ENCODE measurements at places on chromosomes 11 and 22. TPM values are rescaled to one million over a fixed set of nuclear protein-coding genes. Genes with fewer than 3 reads are reported as not detected.

DNA sequence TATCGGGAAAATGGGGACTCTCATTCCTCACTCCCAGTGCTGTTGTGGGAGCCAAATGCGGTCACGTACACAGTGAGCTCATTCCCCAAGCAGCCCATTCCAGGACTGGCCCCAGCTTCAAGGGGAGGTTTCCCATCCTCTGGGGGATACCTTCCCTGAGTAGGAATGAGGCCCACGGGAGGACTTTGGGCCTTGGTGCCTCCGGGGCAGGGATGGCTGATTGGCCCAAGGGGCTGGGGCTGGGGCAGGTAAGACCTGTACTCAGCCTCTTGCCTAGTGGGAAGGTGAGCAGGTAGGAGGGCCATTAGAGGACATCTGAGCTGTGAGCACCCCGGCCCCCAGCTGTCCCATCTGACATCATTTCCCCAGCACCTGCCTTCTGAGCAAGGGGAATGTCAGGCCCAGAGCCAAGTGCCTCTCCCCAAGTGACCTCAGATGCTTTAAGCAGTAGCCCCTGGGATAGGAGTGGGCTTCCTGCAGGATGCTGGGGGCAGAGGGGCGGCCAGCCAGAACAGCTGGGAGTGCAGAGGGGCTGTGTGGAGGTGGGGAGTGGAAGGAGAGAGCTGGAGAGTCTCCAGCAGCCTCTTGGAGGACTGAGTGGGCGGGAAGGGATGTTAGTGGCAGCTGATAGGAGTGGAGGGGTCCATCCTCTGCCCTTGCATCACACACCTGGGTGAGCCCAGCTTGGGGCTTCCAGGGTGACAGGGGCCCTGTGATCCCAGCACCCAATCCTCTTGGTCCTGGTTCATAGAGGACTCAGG is 58.4 kb downstream of the CD82 start:
- DNase-seq: no peak

- DNase-seq: peak; percentile 41
Measured at GRCh38 chr11:130847517-130847916, 68.8 kb downstream of the SNX19 start.

GRCh38 chr22:47194476-47195155 is 432.2 kb downstream of the TBC1D22A start:
- DNase-seq: no peak

DNA sequence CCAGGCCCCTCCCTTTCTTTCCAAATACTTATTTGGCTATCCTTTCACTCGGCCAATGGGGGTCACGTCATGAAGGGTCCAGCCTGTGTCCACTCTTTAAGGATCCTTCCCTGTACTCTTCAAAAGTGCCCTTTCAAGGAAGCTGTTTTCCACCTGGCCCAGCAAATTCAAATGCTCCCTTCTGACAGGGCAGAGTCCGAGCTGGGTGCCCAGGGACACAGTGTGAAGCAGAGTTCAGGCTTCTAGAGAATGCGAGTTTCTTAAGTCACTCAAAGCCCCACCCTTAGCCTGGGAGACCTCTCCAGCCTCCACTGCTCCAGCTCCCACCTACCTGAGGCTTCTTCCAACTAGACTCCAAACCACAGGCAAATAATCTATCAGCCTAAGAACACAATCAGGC is 5.5 kb upstream of the APOA1 start:
- DNase-seq: no peak

DNA sequence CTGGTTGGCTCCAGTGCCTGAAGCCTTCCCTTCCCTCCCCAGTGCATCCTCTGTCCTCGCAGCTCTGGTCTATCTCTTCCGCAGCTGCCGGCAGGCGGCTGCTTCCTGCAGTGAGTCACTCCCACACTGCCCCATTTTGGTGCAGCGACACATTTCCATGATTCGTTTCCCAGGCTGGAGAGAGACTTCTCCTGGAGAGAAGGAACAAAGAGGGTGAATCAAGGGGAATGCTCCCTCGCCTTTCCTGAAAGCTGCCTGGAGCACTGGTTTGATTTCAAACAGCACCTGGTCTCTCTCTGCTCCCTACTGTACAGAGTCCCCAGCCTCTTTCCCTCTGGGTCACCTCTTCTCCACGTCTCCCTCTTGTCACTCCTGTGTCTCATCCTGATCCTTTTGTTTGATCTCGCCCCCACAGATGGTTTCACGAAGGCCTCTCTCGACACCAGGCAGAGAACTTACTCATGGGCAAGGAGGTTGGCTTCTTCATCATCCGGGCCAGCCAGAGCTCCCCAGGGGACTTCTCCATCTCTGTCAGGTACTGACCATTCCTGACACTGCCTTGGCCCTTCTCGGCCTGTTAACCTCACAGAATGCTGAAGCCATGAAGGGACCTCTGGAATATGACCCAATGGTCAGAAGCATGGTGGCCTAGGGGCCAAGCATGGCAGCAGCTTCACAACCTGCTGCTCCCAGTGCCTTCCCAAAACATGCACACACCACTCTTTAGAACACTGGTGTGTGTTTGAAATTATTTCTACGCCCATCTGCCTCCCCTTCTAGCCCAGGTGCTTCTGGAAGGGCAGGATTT is at the start of gene TMA7B:
TMA7B (plus strand) TSS at position 758 of the 808 bp plus-strand sequence. CDS start 3,978 bp downstream, outside the sequence.
- DNase-seq: no peak

The EXPH5 gene
- total RNA-seq: 2.7 TPM

The KCNJ1 gene
- not detected for total RNA-seq
